ENCODE measurements at places on chromosomes 7 and 10.

GRCh38 chr7:155285833-155286232 is 11.8 kb upstream of the INSIG1 start:
- no peak overlapping the region for H3K4me3 ChIP-seq
- no peak overlapping the region for H3K27ac ChIP-seq
- DNase-seq: no peak
- H3K36me3 ChIP-seq: no peaks in the 10 kb centered on the region
- H3K27me3 ChIP-seq: no peaks in the 10 kb centered on the region

DNA sequence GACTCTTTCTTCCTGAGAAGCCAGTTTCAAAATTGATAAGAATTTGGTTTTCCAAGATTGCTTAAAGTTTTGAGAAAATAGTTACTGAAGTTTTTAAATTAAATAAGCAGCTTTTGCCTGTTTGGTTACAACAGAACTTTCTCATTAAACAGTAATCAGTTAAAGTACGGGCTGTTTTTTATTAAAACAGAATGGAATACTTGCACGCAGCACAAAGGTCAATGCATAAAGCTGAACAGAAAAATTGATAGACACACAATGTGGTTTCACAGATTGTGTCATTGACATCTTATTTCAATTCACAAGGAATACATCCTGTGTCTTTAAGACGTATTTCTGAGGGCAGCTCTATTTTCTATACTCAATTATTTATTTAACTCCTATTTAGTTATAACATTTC is 192.2 kb downstream of the PRKG1 start:
- no peaks in the 10 kb centered on the region for H3K4me1 ChIP-seq
- H3K27me3 ChIP-seq: no peaks in the 10 kb centered on the region
- no peak overlapping the region for H3K4me3 ChIP-seq
- DNase-seq: no peak

- no peaks in the 10 kb centered on the region for H3K27me3 ChIP-seq
- no peak overlapping the region for H3K27ac ChIP-seq
- H3K4me3 ChIP-seq: no peak overlapping the region
- no peaks in the 10 kb centered on the region for H3K4me1 ChIP-seq
- no peak for DNase-seq
- H3K36me3 ChIP-seq: no peaks in the 10 kb centered on the region
These were observed 58.3 kb downstream of the ST7 start for GRCh38 chr7:117011419-117012260.

- H3K27ac ChIP-seq: no peak overlapping the region
- peaks cover 7% of the 10 kb centered on the region for H3K4me1 ChIP-seq
- H3K4me3 ChIP-seq: no peak overlapping the region
- H3K27me3 ChIP-seq: no peaks in the 10 kb centered on the region
- no peaks in the 10 kb centered on the region for H3K36me3 ChIP-seq
- DNase-seq: no peak
These were observed 42.4 kb upstream of the GPR22 start for GRCh38 chr7:107427462-107427861.

- H3K4me1 ChIP-seq: no peaks in the 10 kb centered on the region
- H3K36me3 ChIP-seq: no peaks in the 10 kb centered on the region
- H3K27ac ChIP-seq: no peak overlapping the region
These were observed 5.6 kb downstream of the GPR15LG start for GRCh38 chr10:84179059-84179710.

- H3K27ac ChIP-seq: peak overlapping the region; percentile 100
- DNase-seq: no peak
- no peaks in the 10 kb centered on the region for H3K27me3 ChIP-seq
- H3K4me1 ChIP-seq: peaks cover 94% of the 10 kb centered on the region
- H3K36me3 ChIP-seq: no peaks in the 10 kb centered on the region
- H3K4me3 ChIP-seq: peak overlapping the region; percentile 13
These were observed 5.5 kb downstream of the ANXA11 start for GRCh38 chr10:80199828-80200227.

DNA sequence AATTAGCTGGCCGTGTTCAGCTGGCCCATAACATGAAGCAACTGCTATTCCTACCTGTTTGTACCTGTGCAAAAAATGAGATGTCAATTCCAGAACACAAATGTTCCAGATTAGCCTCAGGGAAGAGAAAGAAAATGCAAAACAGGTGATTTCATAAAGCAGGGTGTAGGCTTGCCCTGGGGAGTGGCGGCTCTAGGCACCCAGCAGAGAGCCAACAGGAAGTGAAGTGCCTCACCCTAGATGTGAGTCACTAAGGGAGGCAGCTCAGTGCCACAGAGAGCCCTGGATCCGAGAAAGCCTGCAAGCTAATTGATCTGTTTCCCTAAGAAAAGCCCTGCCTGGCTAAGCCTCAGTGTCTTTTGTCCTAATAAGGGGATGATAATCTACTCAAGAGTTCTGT is 240.0 kb downstream of the ARHGAP21 start:
- DNase-seq: no peak
- no peaks in the 10 kb centered on the region for H3K36me3 ChIP-seq
- H3K4me3 ChIP-seq: no peak overlapping the region
- no peak overlapping the region for H3K27ac ChIP-seq
- no peaks in the 10 kb centered on the region for H3K27me3 ChIP-seq

- DNase-seq: no peak
- no peak overlapping the region for H3K4me3 ChIP-seq
- no peaks in the 10 kb centered on the region for H3K27me3 ChIP-seq
- H3K4me1 ChIP-seq: peaks cover 27% of the 10 kb centered on the region
- no peaks in the 10 kb centered on the region for H3K36me3 ChIP-seq
These were observed 31.2 kb downstream of the TSPAN14 start for GRCh38 chr10:80485076-80485945.

- peak; percentile 71 for DNase-seq
- no peaks in the 10 kb centered on the region for H3K36me3 ChIP-seq
- peaks cover 8% of the 10 kb centered on the region for H3K4me1 ChIP-seq
- H3K27ac ChIP-seq: peak overlapping the region; percentile 82
These were observed 12.5 kb downstream of the PRF1 start for GRCh38 chr10:70589762-70590654.

- no peak for DNase-seq
- H3K4me1 ChIP-seq: peaks cover 9% of the 10 kb centered on the region
- H3K4me3 ChIP-seq: no peak overlapping the region
- no peak overlapping the region for H3K27ac ChIP-seq
- peaks cover 3% of the 10 kb centered on the region for H3K27me3 ChIP-seq
These were observed 20.0 kb downstream of the IMPDH1 start for GRCh38 chr7:128389618-128390329.

DNA sequence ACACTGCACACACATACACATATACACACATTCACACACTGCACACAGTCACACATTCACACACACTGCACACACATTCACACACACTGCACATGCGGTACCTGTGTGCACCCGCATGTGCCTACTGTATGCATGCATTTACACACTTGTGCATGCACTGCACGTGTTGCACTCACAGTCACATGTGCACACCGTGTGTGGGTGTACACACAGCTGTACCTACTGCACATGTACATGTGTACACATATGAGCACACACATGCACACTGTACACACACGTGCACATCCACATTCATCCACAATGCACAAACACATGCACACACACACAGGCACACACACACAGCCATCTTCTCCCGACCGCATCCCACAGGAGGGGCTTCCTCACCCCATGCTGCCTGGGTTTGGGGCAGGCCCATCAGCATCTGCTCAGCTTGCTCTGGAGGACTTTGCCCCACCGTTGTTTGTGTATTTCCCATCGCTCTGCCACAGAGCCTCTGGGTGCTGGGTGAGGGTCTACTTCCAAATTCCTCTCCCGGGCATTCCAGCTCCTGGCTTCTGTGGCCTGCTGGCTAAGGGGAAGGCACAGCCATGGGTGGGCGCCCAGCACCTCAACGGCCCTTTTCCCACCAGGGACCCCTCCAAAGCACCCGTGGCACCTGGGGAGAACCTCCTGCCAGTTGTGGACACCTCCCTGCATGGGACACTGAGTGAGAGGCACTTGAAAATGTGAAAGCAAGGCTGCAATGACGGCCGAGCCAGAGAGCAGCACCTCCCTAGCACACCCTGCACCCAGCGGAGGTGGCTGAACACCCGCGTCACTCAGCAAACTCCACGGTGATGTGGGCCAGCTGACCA is 324.3 kb downstream of the PTPRN2 start:
- no peak overlapping the region for H3K27ac ChIP-seq
- H3K27me3 ChIP-seq: no peaks in the 10 kb centered on the region
- DNase-seq: no peak
- no peaks in the 10 kb centered on the region for H3K4me1 ChIP-seq
- H3K4me3 ChIP-seq: no peak overlapping the region
